ENCODE measurements at places on chromosomes 11 and 22.

- DNase-seq, result no peak
Measured at GRCh38 chr22:24474649-24475255, 20.4 kb upstream of the UPB1 start.

DNA sequence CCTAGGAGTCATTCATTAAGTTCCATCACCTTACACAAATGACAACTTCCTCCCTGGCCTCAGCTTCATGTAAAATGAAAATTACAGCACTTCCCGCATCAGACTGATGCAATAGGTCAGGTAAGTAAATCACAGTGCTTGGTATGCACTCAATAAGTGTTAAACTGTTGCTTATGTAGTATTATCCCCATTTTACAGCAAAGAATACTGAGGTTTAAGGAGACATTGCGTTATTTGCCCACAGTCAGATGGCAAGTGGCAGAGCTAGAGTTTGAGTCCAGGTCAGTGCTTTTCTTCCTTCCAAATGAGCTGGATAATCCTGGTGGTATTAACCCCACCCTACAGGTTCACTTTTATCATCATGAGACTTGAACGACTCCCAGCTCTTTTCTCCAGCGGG lies 29.7 kb downstream of the WT1 start:
- no peak for DNase-seq

GRCh38 chr11:11947825-11948224 lies 60.6 kb downstream of the DKK3 start:
- no peak for DNase-seq

DNA sequence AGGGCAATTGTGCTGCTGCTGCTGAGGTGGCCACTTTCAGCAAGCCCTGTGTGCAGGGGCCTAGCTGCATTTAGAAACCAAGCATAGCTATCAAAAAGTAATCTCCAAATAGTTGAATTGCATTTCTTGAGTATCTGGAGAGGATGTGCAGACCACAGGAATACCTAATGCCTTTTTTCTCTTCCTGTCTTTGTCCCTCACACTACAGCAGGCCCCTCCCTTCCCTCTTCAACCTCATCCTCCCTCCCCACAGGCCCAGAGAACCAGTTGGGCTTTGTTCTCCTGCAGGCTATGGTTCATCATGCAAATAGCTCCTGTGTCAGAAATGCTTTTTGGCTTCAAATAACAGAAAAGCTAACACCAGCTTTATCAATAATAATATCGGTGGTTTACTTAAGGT lies 47.7 kb downstream of the DKK3 start:
- DNase-seq, result no peak

GRCh38 chr22:20906387-20906767 lies 10.8 kb upstream of the CRKL start:
- no peak for DNase-seq

DNA sequence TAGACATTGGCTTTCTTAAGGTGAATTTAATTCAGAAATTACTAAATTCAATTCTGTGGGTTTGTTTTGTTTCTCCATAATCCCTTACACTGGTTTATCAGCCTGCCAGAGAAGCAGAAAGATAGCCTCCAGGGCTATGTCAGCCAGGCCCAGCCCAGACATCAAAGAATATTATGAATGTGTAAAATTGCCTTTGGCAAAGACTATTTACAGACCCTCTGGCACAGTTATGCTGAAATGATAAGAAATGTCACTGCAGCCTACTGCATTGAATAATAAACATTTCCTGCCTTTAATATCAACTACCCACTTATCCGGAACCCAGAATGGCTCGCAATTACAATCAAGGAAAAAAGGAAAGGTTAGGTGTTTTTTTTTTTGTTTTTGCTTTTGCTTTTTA lies 562.5 kb upstream of the LRRC4C start:
- DNase-seq, result no peak

DNA sequence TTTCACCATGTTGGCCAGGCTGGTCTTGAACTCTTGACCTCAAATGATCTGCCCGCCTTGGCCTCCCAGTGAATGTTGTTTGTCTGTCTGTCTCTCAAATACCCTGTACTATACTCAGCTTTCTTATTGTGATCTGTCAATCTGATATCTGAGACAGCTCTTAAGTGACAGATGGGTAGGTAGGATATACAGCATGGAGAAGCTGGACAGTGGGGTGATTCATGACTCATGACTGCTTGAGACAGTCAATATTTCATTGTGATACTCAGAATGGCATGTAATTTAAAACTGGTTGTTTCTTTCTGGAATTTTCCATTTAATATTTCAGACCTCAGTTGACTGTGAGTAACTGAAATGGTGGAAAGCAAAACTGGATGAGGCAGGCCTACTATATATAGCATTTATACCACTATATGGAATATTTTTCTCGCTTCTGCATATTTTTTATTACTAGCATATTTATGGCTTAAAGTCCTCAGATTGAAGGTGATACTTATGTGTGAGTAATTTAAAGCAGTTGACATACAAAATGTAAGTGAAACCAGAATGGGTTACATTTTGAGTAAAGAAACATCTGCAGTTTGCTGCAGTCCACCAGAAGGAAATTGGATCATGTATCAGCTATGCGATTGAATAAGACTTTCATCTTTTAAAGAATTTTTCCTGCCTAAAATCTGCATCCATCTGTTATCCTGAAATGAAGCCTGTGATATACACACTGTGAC lies 22.3 kb downstream of the ARHGAP42 start:
- no peak for DNase-seq

- no peak for DNase-seq
Measured at GRCh38 chr11:14480716-14481115, 18.9 kb downstream of the COPB1 start.

DNA sequence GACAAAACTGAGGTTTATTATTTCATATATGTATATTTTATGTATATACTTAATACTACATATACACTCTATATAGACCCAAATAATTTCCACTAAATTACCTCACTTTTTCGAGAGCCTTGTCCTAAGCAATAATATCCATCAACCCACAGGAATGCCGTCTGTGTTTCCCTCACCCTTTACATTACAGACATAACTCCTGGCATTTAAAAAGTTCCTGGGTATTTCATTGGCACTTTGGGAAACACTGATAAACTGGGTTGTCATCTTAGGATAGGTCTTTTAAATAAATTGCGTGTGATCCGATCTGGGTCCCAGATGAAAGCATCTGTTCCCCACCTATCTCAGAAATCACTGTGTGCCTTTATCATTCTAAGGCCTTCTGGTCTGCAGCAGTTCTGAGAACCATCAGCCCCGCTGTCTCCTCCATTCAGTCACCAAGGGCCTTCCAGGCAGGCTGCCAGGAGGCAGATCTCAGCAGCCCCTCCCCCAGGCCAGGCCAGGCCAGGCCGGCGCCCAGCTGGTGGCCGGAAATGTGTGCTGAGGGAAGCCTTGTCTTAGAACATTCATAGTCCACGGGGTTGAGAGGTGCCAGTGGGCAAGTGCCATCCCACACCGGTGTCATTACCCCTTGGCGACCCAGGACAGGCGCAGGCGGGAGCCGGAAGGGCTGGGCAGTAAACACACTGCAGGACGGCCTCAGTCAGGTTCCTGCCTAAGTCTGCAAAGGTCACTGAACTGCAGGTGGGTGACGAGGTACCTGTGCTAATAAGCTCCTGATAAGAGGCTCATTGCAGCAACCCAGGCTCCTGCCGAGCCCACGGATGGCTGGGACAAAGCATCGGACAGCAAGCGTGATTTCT lies 3.3 kb downstream of the FGF19 start:
- no peak for DNase-seq

GRCh38 chr22:48539261-48539660 lies 1288.4 kb downstream of the BRD1 start:
- DNase-seq, result no peak

DNA sequence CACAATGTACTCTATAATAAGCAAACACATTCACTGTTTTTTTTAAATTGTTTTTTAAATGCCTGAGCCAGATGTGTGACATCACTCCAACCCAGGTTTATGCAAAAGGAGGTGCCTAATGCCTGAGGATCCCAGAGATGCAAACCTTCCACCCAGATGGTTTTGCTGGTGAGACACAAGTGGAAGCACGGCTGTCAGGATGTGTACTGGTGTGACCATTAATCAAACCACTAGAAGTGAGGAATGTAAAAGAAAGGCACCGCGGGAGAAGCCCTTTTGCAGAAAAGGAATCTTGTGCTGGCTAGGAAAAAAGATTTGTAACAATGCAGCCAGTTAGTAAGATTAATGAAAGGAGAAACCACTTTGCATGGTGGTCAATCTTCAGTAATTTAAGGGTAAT lies 407.4 kb downstream of the LARGE1 start:
- no peak for DNase-seq

- DNase-seq, result no peak
Measured at GRCh38 chr11:36306888-36307287, 10.8 kb downstream of the PRR5L start.
